ENCODE measurements at places on chromosomes 5 and 9.

GRCh38 chr5:2193542-2194235, 311.0 kb upstream of the IRX4 start:
- DNase-seq, result no peak

DNA sequence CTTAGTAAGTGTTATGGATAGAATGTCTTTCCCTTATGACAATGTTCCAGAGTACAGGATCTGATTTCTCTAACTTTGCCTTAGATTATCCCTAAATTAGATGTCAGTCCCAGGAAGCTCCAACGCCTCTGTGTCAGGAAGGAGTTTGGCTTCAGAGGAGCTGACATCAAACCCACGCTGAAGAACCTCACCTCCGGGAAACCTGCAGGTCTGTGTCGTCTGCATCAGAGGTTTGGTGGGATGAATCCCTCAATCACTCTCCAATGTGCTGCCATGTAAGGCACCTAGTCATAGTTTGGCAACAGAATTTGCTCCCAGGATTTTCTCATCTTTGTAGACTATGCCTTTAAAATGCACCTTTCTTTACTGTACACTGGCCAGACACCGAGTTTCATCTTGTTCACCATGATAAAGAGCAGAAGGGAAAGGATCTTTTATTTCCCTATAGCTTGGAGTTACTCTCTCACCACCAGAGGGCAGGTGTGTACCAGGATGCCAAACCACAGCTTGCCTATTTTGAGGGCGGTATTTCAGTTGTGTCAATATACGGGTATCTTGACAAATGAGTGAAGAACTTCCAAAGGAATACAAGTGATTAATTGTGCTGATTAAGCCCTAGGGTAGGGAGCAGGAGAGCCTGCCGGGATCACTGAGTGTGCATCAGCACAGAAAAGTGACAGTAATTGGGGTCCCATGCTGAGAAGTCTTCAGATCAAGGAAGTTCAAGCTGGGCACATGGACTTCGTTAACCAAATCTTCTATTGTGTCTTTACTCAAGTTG, 23.4 kb downstream of the MINAR2 start:
- DNase-seq, result peak; percentile 93

DNA sequence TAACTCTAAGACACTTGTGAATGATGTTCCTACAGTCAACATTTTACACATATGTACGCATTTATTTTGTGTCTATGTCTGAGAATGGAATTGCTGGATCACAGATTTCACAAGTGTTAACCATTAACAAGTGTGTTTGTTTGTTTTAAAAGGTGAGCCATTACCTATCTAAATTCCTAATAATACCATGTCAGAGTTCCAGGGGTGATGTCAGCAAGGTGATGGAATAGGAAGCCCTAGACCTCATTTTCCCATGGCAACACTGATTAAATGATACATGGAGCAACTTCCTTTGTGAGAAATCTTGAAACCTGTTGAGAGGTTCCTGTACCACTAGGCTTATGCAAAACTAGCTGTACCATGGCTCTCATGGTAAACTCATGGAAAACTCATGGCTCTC, 309.7 kb downstream of the CYLC2 start:
- no peak for DNase-seq

GRCh38 chr5:82277987-82278710, at the start of gene RPS23:
TSS of gene RPS23 (minus strand) at chr5:82278354. CDS start at chr5:82278323, 31 bp downstream.
- DNase-seq, result peak; percentile 89

DNA sequence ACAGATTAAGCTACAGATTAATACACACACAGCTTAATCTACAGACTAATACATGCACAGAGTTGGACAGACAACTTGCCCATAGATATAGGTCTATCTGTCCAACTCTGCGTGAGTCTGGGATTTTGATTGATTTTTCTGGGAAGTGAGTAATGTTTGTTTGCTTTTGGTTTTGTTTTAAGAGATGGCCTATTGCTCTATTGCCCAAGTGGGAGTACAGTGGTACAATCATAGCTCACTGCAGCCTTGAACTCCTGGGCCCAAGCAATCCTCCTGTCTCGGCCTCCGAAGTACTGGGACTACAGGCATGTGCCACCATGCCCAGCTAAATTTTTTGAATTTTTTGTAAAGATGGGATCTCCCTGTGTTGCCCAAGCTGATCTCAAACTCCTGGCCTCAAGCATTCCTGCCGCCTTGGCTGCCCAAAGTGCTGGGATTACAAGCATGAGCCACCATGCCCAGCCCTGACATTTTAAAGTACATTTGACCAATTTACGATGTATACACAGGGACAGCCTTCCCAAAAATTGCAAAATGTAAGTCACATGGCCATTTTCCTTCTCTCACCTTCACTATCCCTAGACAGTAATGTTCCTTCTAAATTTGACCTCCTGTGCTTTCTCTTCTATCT, 50.8 kb downstream of the PAPPA start:
- no peak for DNase-seq

GRCh38 chr9:91775011-91775707, 174.9 kb downstream of the ROR2 start:
- DNase-seq, result peak; percentile 73

- DNase-seq, result no peak
Observed at GRCh38 chr9:137487454-137488326, 28.6 kb upstream of the NSMF start.

DNA sequence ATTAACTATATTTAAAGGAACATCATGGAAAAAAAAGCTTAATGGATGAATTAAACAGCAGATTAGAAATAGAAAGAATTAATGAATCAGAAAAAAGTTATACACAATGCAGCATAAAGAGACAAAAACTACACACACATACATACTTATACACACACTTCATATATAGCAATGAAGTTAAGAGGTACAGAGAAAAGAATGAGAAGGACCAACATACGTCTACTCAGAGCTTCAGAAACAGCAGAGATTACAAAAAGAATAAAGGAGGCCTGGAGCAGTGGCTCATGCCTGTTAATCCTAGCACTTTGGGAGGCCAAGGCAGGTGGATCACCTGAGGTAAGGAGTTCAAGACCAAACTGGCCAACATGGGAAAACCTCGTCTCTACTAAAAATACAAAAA, 133.9 kb upstream of the TNPO1 start:
- DNase-seq, result no peak

DNA sequence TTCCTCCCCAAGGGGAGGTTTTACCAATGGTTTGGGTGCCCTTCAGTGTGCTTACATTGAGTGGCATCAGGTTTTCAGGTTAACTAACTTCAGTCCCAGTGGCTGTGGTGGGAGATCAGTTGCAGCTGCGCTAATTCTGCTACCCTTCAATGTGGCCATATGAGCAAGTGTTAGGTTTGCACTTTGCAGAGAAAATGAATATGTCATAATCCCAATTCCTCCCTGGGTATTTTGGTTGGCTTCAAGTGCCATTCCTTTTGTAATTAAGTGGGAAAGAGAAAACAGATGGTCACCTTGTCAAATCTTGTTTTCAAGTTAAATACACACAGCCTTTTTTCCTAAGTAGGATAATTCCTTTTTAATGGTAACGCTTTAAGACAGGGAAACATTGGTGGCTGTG, 236.2 kb downstream of the TLE4 start:
- DNase-seq, result no peak

GRCh38 chr5:2748179-2748860, 3.2 kb downstream of the IRX2 start:
- no peak for DNase-seq

GRCh38 chr5:43121913-43122484, 1.3 kb downstream of the ZNF131 start:
- DNase-seq, result peak; percentile 14

DNA sequence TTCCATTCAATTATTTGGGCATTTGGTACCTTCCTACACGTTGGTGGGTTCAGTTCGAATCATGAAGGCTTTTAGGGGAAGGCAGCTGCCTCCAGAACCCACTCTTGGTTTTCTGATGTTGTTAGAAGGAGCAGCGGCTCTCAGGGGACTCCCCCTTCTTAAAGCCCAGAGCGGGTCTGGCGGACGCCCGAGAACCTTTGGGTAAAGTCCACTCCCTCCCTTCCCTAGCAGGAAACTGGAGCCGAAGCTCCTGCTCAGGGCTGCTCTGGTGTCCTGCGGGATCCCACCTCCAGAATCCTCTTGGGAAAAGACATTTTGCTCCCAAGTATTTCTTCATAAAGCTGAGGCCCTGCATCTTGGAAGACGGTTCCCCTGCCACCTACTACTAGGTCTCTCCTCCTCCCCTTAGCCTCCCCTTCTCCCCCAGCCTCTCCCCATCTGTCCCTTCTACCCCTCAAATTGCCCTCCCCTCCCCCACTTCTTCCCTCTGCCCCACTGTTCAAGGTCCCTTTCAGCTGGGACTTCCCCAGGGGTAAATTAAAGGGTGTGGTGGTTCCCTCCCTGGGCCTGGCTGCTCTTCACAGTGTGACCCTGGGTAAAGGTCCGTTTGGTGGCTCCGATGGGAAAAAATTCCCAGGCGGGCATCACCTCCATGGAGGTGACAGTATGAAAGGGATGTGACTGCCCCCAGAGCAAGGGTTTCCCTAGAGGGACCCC, 9.3 kb downstream of the IRX4 start:
- no peak for DNase-seq

DNA sequence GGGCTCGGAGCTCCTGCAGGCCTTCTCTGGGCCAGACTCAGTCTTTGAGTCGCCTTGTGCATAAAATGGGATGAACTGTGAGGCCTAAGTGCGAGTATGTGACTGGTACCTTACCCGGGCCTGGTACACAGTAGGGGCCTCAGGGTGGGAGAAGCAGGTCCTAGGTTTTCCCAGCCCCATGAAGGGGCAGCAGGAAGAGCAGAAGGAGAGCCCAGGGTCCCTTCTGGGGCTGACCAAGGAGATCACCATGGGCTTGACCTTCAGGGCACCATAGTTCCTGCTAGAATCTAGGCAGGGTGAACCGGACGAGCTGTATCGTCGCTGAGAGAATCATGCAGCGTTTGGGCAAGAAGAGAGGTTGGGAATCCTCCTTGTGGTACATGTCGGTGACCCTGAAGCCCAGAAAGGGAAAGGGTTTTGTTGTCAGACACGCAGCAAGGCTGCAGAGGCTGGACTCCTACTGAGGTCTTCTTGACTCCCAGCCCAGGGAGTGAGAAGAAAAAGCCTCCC, 373 bp upstream of the PHYKPL start:
- no peak for DNase-seq

- DNase-seq, result no peak
Observed at GRCh38 chr9:112002131-112002846, 105.7 kb downstream of the UGCG start.

- no peak for DNase-seq
Observed at GRCh38 chr5:145925353-145925752, 11.0 kb upstream of the SH3RF2 start.

DNA sequence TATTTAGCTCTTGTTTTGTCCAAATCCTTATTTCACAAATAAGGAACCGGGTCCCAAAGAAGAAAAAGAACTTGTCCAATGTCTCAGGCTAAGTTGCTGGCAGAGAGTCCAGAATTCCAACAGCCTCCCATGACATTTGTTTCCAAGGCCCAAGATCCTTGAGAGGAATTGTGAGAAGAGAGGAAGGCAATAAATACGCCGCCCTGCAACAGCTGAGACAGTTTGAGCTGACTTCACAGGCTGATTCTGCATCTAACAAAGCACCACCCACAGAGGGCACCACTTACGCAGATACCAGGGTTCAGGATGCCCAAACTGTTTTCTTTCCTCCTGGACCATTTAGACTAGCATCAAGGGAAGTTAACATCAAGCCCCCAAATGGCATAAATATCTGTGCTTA, 211.3 kb downstream of the FAM114A2 start:
- peak; percentile 77 for DNase-seq

GRCh38 chr5:38445374-38446028, 110.9 kb downstream of the LIFR start:
- no peak for DNase-seq

GRCh38 chr5:139341187-139341688, 416 bp upstream of the PAIP2 start:
- DNase-seq, result no peak

GRCh38 chr5:6393596-6394194, 15.3 kb upstream of the MED10 start:
- DNase-seq, result no peak

GRCh38 chr9:70600506-70600905, 186.0 kb upstream of the KLF9 start:
- DNase-seq, result peak; percentile 33

DNA sequence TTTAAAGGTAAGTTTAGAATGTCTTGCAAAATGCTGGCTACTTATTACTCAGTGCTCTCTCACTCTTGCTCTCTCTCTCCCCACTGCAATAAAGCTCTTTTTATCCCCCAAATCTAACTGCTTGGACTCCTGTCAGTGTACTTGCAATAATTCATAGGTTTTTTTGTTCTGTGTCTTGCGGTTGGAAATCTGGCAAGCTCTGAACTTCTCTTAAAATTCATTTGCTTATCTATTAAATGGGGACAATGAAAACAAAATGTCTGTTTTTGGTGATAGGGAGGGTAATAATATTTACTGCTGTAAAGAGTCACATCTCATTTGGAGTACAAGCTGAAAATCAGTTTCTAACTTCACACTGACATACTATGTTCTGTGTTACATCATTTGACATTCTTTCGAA, 18.7 kb upstream of the OR13D1 start:
- no peak for DNase-seq

- no peak for DNase-seq
Observed at GRCh38 chr9:95907794-95908193, 32.3 kb downstream of the ERCC6L2 start.

DNA sequence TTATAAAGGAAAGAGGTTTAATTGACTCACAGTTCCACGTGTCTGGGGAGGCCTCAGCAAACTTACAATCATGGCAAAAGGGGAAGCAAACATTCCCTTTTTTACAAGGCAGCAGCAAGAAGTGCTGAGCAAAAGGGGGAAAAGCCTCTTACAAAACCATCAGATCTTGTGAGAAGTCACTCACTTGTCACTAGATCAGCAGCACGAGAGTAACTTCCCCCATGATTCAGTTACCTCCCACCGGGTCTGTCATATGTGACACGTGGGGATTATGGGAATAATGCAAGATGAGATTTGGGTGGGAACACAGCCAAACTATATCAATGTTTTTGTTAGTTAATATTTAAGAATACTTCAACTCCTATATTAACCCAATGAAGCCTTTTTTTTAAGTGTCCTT, 275.2 kb upstream of the CDH9 start:
- DNase-seq, result no peak

GRCh38 chr5:89313804-89314588, 431.0 kb upstream of the MEF2C start:
- DNase-seq, result no peak

DNA sequence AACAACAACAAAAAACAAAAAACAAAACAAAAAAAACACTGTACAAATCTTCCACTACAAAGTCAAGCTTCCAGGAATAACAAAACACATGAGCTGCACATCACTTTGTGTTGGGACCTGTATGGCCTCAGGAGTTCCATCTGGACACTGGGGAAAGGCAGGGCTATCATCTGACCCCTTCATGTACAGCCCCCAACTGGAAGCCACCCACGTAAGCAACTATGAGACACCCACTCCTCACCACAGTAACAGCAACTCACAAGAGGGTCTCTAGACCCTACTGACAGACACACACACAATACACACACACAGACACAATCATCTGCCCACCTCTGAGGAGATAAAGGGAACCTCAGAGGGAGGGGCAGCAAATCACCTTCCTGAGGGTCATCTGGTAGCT, 81.7 kb upstream of the LRRTM2 start:
- no peak for DNase-seq

All from spinal cord (tissue), 10 donors.